ENCODE measurements at places on chromosomes 16 and 17.

GRCh38 chr16:2233872-2234812, 2.1 kb upstream of the DNASE1L2 start:
- DNase-seq, result no peak

- DNase-seq, result no peak
These were observed 59.5 kb downstream of the SLFN11 start for GRCh38 chr17:35313875-35314409.

GRCh38 chr17:12118617-12119016, 97.9 kb downstream of the MAP2K4 start:
- DNase-seq, result no peak

DNA sequence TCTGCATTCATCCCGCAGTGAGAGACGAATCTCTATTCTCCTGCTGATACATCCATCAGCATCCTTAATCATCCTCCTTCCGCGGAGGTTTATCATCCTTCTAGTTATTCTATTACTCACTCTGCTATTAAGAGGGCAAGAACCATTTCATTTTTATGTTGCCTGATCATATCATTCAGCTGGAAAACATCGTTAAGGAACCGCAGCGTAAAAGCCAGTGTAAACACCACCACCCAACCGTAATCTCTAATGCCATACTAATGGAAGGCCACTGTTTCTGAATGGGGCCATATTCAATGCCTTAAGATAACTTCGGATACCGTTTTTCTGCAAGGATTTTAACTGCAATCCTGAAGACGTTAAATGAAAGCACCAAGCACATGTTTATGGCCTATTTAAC, 36.7 kb upstream of the ERCC4 start:
- DNase-seq, result no peak

GRCh38 chr16:56632156-56632847, at the start of gene MT1M:
MT1M (plus strand) TSS chr16:56632659; CDS start chr16:56632732, 73 bp downstream.
- no peak for DNase-seq

- no peak for DNase-seq
These were observed 38.7 kb upstream of the AQP8 start for GRCh38 chr16:25177831-25178688.

DNA sequence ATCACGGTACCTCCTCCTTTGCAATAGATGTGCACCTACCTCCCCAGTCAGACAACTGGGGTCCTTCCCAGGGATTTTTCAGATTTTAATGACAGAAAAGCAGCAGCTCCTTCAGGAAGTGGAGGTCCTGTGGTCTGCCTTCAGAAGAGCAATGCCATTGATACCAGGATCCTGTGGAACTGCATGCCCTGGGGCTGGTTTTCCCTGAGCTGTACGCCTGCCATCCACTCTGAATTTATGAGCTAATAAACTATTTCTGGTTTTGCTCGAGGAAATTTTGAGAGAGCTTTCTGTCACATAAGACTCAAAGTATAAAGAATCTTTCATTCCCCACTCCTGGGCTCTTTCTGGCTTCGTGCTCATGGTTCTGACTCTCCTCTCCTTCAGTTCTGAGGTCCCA, 10.0 kb upstream of the CCL23 start:
- peak; percentile 50 for DNase-seq

DNA sequence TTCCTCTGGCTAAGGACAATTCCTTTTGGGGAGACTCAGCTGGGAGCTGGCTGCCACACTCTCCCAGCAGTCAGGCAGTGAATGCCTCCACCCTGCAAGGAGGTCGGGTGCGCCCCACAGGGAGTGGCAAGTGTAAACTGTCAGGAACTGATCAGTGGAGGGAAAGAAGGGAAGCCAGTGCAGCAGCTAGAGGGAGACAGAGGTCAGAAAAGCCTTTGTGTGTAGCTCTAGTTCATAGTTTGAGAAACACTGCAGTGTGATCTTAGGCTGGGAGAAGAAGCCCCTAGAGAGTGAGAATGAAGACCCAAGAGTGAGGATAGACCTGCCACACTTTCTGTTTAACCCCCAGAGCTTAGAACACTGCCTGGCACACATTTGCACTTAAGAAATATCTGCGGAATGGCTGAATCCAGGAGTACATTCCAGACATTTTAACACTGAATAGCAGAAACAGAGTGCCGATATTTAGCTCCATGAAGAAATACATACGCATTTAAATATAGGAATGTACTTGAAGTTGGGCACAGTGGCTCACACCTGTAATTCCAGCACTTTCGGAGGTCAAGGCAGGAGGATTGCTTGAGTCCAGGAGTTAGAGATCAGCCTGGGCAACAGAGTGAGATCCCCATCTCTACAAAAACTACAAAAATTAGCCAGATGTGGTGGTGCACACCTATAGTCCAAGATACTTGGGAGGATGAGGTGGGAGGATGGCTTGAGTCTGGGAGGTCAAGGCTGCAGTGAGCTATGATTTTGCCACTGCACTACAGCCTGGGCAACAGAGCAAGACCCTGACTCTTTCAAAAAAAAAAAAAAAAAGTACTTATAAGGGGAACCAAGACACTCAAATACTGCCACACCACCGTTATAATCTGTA, 11.1 kb upstream of the SLC5A11 start:
- DNase-seq, result peak; percentile 31

GRCh38 chr16:309476-309875, 26.5 kb downstream of the PDIA2 start:
- no peak for DNase-seq

- DNase-seq, result no peak
These were observed 398.8 kb downstream of the HS3ST3B1 start for GRCh38 chr17:14699574-14700185.

- DNase-seq, result no peak
These were observed 30.1 kb downstream of the INTS2 start for GRCh38 chr17:61897548-61898180.

DNA sequence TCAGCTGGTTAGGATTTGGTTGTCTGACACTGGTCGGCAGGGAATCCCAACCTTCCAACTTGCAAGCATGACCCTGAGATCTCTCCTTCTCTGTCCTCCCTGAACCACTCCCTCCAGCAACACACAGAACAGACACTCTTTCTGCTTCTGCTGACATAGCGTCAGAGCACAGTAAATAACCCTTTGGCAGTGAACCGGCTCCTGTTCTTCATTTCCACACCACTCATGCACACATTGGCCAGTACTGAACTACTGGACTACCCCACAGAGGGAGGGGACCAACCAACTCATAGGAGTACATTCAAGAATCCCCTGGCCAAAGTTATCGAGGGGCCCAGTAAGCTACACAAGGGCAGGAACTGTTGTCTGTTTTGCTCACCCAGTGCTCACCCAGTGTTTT, 138.2 kb downstream of the ZNF423 start:
- no peak for DNase-seq

- DNase-seq, result no peak
These were observed 51.2 kb downstream of the COTL1 start for GRCh38 chr16:84566545-84567257.

DNA sequence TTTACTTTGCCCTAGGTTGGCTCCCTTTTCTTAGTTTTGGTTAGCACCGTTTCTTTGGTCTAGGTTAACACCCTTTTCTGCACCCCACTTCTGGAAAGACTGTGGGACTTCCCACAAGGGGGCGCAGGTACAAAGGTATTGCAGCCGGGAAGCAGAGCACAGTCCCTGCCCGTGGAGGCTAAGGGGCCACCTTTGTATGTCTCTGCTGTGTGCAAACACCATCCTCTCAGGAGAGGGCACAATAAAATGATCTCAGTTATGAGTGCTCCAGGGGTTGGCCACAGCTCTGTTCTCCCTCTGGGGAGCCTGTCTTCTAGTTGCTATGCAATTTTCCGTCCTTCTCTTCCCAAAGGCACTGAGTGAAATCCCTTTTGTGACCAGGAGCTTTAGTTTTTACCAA, 28.4 kb upstream of the TMC5 start:
- DNase-seq, result no peak

GRCh38 chr17:32120141-32120540, 22.2 kb upstream of the RHOT1 start:
- no peak for DNase-seq

- no peak for DNase-seq
These were observed 292.0 kb upstream of the TNRC6C start for GRCh38 chr17:77666462-77666861.

- no peak for DNase-seq
These were observed 26.5 kb upstream of the ZFHX3 start for GRCh38 chr16:73074382-73074781.

GRCh38 chr16:3774156-3774767, 56.9 kb upstream of the TRAP1 start:
- no peak for DNase-seq

DNA sequence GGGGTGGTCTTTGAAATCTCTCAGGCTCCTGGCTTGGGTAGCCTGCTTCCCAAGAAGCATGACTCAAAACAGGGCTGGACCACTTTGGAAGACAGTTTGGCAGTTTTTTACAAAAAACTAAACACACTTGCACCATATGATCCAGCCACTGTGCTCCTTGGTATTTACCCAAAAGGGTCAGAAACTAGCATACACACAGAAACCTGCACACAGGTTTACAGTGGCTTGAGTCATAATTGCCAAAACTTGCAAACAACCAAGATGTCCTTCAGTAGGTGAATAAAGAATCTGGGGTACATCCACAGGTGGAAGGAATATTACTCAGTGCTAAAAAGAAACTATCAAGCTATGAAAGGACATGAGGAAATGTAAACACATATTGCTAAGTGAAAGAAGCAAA, 323.2 kb upstream of the CDH5 start:
- no peak for DNase-seq

GRCh38 chr16:1615761-1616160, 3.6 kb downstream of the CRAMP1 start:
- no peak for DNase-seq

DNA sequence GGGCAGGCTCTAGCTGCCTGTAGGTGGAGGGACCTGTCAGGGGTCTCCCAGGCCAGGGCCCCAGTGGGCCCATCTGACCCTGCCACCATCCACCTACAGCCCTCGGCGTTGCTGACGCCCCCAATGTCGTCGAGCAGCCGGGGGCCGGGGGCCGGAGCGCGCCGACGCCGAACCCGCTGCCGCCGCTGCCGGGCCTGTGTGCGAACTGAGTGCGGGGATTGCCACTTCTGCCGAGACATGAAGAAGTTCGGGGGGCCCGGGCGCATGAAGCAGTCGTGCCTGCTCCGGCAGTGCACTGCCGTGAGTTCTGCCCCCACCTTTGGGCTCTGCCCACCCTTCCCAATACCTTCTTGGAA, 2.2 kb downstream of the FBXL19 start:
- DNase-seq, result no peak

GRCh38 chr16:23948949-23949411, 113.2 kb downstream of the PRKCB start:
- no peak for DNase-seq

GRCh38 chr17:38674014-38674748, 576 bp downstream of the EPOP start:
- DNase-seq, result no peak

DNA sequence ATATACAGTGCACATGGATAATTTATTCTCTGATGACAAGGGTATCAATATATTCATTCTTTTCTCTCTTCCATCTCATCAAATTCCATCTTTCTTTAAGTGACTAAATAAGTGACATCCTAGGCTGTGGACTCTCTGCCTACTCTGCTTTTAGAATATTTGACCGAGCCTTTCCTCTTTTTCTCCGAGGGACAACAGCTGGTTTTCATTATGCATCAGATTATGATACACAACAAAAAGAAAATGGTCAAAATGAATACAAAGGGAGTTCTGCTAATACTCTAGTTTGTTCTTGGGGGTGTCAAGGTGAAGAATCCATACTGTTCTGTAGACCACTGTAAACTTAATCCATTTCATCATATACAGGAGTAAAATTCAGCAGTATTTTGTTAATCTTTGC, 942.6 kb downstream of the KCNJ2 start:
- DNase-seq, result no peak

Data from COLO829 (cell line).